CD4-positive, alpha-beta T cell (primary cell): ENCODE measurements at places on chromosomes 6 and 20.

DNA sequence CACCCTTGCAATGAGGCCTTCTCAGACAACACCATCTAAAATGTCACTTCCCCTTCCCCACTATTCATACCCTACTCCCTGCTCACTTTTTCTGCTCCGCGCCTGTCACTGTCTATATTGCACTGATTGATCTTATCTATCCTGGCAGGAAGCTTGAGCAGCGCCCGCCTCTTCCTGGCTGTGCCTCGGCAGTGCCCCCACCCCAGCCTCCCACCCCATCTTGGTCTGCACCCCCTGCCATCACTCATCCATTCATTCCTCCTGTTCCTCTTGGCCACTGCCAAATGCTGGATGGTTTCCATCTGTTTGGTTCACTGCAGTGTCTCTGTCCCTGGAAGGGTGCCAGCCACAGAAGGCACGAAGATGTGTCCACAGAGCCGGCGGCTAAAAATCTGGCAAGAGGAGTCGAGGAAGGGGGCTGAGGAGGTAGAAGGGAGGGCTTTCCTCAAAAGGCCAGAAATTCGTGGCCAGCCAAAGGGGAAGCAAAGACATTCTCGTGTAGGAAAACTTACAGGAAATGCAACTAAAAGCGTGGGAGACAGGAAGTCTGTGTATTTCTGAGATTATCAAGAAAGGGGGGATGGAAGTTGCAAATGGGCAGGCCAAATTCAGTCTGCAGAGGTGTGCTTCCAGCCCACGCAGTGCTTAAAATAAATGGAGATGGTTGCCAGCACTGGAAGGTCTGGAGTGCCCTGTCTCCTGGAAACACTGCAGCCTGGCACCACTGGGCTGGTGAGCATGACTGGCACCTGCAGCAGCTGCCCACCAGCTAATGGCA, 27.6 kb downstream of the SYNJ2 start:
- DNase-seq = no peak

DNA sequence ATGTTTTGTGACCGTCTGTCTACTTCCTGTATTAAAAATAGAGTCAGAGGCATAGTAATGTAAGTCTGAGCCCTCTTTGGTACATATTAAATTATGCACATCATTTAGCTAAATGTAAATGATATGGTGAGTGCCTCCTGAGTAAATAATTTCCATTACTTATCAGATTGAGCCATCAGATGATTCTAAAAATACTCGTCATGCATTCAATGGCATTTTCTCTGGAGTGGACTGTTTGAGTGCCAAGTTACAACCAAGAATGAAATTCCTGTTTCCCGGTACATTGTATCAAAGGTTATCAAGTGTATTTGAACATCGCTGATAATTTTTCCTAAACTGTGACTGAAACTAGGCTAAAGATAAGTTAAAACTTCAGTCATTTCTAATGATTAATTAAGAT, 81.0 kb downstream of the AKAP7 start:
- DNase-seq = no peak

- DNase-seq = no peak
Measured at GRCh38 chr6:7165890-7166267, 58.1 kb downstream of the RREB1 start.

DNA sequence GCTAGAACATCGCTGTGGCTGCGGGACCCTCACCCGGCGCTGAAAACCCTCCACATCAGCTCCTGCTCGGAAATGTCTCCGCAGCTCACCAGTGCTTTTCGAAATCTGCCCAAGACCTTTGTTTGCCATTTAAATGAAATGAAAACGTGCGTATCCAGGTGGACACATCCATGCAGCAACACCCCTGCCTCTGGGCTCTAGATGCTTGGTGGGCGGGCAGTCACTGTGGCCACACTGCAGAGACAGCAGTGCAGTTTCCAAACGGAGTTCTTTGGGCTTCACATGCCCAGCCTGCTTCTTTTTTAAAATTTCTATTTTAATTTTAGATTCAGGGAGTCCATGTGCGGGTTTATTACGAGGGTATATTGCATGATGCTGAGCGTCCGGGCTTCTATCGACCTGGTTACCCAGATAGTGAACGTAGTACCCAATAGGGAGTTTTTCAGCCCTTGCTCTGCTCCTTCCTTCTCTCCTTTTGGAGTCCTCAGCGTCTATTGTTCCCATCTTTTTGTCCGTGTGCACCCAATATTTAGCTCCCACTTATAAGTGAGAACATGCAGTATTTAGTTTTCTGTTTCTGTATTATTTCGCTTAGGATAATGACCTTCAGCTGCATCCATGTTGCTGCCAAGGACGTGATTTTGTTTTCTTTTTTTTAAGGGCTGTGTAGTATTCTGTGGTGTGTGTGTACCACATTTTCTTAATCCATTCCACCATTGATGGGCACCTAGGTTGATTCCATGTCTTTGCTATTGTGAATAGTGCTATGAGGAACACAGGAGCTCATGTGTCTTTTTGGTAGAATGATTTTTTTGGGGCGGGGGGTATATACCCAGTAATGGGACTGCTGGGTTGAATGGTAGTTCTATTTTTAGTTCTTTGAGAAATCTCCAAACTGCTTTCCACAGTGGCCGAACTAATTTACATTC, 4.8 kb upstream of the TUBB2B start:
- DNase-seq = no peak

- no peak for DNase-seq
Measured at GRCh38 chr20:32067234-32067821, 15.3 kb downstream of the HCK start.

DNA sequence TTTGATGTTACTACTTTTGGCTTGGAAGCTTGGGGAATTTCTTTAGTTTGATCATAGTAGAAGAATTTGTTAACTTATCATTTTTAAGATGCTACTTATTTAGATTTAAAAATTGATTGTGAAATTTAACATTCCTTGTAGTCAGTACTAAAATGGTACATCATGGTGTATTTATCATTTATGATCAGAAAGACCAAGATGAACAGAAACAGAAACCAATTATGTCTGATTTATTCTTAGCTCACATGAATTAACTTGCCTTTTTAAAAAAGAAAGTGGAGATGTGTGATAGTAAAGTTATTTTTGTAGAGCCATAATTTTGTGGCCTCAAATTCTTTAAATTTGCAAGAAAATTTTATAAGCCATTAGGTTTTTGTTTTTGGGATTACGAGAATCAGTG, 77.6 kb downstream of the LIN28B start:
- DNase-seq = no peak

GRCh38 chr6:165847407-165848085, 184.5 kb upstream of the PDE10A start:
- DNase-seq = peak; percentile 37

GRCh38 chr6:22327881-22328280, 31.0 kb upstream of the PRL start:
- DNase-seq = no peak

DNA sequence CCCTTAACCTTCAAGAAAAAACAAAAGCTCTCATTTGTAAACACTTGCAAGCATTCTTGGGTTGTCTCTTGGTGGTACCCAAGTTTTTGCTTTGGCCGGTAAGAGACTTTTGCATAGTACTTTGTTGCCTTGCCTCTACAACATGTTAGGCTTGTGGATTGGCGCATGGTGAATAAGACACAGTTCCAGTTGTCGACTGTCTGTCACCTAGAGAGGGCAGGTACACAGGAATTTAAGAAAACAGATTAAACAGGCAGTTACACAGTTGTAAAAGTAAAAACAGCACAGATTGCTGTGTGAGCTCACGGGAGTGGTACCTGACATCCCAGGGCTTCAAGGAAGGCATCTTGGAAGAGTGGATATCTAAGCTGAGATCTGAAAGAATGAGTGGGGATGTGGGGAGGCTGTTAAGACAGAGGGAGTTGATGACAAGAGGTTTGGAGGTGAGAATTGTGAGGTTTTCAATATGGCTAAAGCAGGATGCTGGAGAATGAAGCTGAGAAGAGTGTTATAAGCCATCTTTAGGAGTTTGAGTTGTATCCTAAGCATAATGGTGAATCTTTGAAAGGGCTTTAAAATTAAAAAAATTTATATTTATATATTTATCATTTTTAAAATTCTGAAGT, 19.2 kb downstream of the UTRN start:
- DNase-seq = no peak

DNA sequence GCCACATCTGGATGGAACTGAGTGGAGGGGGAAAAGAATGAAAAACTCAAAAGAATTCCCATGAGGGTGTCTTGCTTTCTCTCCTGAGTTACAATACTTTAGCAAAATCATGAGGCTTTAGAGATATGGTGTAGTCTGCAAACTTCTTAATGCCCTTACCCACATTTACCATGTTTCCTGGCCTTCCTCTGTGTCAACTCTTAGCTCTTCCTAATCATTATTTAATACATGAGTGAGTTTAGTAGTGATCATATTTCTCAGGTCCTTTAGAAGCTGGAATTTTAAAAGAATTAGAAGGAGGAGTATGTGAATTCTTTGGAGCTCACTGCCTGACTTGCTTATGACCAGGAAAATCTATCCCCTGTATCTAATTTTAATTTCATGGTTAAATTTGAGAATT, 39.0 kb downstream of the STX11 start:
- no peak for DNase-seq

DNA sequence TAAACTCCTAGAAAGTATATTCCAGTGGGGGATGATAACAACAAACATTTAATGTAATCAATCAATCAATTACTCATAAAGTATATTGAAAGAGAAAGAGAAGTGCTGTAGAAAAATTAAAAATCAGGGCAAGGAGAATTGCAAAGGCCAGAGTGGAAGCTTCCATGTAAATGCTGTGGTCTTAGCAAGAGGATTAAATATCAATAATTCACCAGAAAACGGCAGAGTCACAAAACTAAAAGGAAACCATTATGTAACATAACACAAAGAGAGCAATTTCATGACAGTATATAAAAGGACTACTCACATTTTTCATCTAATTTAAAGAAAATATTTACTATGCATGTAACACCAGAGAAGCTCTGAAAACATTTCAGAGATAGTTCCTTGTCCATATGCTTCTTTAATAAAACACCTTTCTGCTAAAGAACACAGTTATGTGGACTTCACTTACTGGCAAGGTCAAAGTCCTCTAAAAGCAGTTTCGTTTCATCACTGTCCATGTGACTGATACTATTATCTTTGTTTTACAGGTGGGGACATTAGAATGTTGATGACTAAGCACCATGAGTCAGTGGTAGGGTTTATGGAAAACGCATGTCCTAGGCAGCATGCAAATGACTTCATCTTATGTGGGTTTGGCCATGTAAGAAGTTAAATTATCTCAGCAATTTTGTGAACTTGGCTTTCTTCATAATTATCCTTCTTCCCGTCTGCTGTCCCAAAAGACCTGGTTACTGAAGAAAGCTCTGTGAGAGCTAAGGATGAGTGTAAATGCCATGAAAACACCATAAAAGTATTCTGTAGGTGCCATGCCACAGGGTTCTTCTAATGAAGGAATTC, 185.8 kb upstream of the TENT5A start:
- no peak for DNase-seq

- DNase-seq = no peak
Measured at GRCh38 chr6:84161190-84161589, 66.3 kb downstream of the CEP162 start.

GRCh38 chr6:167746975-167747374, 79.7 kb upstream of the AFDN start:
- no peak for DNase-seq
